Cardiac muscle cell (in vitro differentiated cells and primary cell): ENCODE measurements at places on chromosomes 16 and 17.

GRCh38 chr16:2209258-2210008, 1.2 kb downstream of the BRICD5 start:
- peak overlapping the region; percentile 81 for H3K27ac ChIP-seq
- H3K4me3 ChIP-seq = no peak overlapping the region
- H3K36me3 ChIP-seq = peaks cover 5% of the 10 kb centered on the region
- peaks cover 26% of the 10 kb centered on the region for H3K4me1 ChIP-seq

GRCh38 chr16:31248344-31248743, 11.4 kb upstream of the ITGAM start:
- no peak overlapping the region for H3K4me3 ChIP-seq
- H3K27ac ChIP-seq = no peak overlapping the region
- H3K4me1 ChIP-seq = no peaks in the 10 kb centered on the region
- no peaks in the 10 kb centered on the region for H3K36me3 ChIP-seq
- H3K27me3 ChIP-seq = no peaks in the 10 kb centered on the region

- H3K4me3 ChIP-seq = no peak overlapping the region
- no peaks in the 10 kb centered on the region for H3K4me1 ChIP-seq
- H3K36me3 ChIP-seq = no peaks in the 10 kb centered on the region
- no peak overlapping the region for H3K27ac ChIP-seq
- no peaks in the 10 kb centered on the region for H3K27me3 ChIP-seq
- DNase-seq = no peak
These were observed 8.5 kb upstream of the COG1 start for GRCh38 chr17:73184136-73184993.

DNA sequence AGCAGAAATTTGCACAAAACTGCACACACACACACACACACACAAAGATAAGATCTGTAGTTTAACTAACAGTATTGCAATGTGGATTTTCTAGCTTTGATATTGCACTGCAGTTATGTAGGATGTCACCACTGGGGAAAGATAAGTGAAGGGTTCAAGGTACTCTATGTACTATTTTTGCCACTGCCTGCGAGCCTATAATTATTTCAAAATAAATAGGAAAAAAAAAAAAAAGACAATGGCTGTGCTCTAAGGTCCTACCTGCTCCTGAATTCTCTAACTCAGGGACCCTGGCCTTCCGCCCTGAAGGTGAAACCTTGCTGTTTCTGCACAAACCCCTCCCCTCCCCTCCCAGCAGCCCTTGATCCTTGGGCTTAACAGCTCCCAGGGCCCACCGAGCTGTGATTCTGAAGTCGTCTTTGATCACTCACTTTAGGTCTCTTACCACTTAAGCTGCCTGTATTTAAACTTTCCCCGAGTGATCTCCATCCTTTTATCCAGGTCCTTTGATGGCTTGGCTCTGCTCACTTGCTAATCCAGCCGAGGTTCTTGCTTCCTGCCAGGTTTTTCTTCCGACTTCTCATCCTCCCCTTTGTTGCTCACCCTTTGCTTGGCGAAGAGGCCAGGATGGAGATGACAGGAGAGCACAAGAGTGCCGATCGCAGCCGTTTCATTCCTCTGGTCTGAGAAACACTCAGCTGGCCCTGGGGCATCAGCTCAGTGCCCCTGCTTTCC, 37.7 kb downstream of the TMEM114 start:
- no peaks in the 10 kb centered on the region for H3K36me3 ChIP-seq
- H3K27ac ChIP-seq = no peak overlapping the region
- no peak overlapping the region for H3K4me3 ChIP-seq
- no peak for DNase-seq
- no peaks in the 10 kb centered on the region for H3K4me1 ChIP-seq
- no peaks in the 10 kb centered on the region for H3K27me3 ChIP-seq
